ENCODE measurements at places on chromosomes 12 and 14. TPM values are rescaled to one million over a fixed set of nuclear protein-coding genes. Genes with fewer than 3 reads are reported as not detected.
A peak's percentile ranks its signal among the peaks of the same experiment; 100 is the strongest.

The TCL1A gene
- 234 TPM for total RNA-seq

The BHLHE41 gene
- total RNA-seq: 34.5 TPM

The DCAF11 gene
- total RNA-seq: 86.5 TPM

The GPATCH2L gene
- total RNA-seq: 64.8 TPM

The JPH4 gene
- 1.6 TPM for total RNA-seq

The IKBIP gene
- total RNA-seq: 9.1 TPM

The ZNF385A gene
- 5.0 TPM for total RNA-seq

The GNB3 gene
- total RNA-seq: 0.51 TPM

The MYF5 gene
- total RNA-seq: not detected

DNA sequence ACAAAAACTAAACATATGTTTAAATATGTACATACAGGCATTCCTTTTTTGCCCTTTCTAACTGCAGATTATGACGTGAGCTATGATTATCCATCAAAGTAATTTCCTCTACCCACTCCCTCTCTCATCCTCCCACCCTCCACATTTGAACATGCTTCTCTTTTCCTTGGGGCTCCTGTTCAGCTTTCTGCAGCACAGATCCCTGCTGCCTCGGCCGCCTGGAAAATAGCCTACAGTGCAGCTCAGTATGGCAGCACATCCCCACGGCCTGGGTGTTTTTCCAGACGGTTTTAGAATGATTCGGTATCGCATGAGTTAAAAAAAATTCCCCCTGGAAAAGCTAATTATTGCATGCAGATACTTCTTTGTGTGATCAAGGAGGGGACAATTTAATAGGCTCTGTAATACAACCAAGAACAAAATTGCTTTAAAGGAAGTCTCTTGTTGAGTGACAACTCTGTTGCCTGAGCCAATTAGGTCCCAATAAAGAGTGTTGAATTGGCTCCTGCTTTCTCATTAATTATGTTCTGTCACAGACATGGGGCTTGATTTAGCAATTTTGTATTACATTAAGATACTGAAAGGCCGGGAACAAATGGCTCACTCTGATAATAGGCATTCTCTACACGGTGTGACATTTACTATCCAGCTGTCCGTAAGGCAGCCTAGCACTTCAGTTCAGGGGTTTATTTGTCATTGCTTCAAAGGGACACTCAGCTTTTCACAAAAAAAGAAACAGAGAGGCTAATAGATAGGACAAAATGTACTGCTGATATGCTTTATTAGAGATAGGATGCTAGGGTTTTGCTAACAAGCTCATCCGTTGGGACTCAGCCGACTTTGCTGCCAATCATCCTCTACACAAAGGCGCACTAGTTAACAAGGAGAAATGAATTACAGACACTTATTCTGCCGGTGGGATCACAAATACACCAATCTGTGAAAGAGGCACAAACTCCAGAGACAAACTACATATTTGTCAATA is 285.8 kb upstream of the G2E3 start:
- DNase-seq: no peak

- DNase-seq: no peak
These were observed 93.3 kb downstream of the RIMBP2 start for GRCh38 chr12:130622803-130623202.

DNA sequence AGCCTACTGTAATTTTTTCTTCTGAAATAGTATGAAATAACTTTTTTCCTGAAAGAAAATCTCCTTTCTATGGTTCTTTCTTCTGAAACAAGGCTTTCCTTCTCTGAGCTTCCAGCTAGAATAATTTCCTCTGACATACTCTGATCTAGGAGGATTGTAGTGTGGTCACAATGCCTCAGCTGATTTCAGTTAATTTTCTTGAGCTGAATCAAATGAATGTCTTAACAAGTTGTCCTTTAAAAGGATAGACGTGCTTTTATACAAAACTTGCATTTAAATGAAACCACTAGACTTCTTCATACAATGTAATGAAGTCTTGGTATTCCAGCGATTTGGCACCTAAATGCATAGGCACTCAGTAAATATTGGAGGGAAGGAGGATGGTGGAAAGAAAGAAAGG is 94.4 kb downstream of the BICD1 start:
- DNase-seq: no peak

GRCh38 chr12:12064596-12064995 is 6.1 kb upstream of the BCL2L14 start:
- DNase-seq: no peak

DNA sequence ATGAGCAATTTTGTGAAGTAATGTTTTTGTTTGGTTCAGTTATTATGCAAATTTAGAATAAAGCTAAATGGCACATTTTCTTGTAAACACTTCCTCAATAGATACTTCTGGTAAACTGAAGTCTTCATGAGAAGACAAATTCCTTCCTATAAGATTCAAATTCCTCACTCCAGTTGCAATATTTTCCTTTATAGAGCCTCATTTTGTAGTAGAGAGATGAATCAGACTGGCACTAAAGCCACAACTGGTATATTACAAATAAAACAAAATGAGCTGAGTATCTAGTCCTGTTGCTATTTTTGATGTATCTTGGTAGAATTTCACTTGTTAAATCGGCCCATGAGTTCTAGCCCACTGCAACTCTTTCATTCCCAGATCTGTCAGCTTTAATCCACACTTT is 5.5 kb downstream of the LGR5 start:
- no peak for DNase-seq

GRCh38 chr12:105852951-105853350 is 285.8 kb downstream of the NUAK1 start:
- no peak for DNase-seq

DNA sequence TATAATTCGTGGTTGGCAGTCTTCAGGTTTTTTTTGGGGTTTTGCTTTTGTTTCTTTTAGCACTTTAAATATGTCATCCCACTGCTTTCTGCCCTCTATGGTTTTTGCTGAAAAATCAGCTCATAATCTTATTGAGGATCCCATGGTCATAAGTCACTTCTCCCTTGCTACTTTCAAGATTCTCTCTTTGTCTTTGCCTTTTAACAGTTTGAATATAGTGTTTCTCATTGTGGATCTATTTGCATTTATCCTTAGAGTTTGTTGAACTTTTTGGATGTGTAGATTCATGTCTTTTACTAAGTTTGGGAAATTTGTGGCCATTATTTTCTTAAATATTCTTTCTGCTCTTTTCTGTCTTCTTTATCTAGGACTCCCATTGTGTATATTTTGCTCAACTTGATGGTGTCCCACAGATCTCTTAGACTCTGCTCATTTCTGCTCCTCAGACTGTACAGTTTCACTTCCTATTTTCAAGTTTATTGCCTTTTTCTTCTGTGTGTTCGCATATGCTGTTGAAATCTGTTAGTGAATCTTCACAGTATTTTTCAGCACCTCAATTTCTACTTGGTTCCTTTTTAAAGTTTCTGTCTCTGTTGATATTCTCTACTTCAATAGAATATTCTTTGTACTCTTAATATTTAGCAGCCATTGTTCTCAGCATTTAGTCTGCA is 70.8 kb downstream of the WNK1 start:
- DNase-seq: no peak

- no peak for DNase-seq
These were observed at the start of gene CLEC6A for GRCh38 chr12:8455727-8456360. Gene CLEC6A, plus strand, starts transcription at chr12:8455962. Its CDS starts 150 bp downstream, at chr12:8456112.

DNA sequence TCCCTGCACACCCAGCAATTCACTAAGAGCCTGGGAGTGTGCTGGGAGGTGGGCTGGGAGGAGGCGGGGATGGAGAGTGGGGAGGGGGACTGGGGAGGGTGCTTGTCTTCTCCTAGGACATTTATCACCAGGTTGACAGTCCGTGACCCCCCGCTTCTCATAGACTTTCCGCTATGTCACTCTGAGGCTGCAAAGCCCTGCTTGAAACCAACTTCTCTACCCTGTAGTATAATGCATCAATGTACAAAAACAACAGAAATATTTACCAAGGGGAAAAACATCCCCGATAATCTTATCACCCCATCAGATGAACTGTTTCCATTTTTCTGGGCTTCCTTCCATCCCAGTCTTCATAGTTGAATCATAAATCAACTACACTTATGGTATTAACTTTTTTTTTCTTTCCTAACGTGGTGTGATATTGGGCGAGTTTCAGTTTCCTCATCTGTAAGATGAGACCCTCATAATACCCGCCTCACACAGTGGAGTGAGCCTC is 28.6 kb upstream of the BATF start:
- DNase-seq: no peak

DNA sequence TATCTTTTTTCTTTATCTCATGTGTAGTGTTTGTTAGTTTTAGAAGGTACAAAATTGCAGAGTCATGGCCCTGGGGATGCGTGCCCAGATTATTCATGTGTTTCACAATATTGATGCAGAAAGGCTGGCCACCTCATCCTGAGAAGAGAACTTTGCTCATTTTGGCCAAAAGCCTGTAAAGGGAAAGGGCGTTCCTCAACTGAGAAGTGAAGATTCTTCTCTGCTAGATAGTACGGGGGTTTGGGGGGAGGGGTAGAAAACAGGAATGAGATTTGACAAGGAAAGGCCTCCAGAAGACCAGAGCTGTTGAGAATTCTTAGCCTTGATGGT is 1.7 kb downstream of the MGST1 start:
- no peak for DNase-seq

DNA sequence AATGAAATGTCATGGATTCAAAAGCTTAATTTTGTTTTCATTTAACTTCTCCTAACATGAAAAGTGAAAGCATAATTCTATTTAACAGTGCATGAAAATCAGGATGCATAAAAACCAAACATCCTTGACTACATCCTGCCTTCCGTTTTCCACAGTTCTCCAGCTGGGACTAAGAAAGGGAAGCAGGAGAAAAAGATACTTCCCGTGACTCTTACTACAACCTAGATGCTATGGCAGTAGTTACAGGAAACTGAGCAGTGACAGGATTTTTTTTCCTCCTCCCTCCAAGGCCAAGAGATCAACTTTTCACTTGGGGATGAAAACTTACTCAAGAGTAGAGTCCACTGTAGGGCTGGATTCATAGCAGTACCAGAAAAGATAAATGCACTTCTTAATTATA is 2.6 kb downstream of the EXOC5 start:
- DNase-seq: no peak

DNA sequence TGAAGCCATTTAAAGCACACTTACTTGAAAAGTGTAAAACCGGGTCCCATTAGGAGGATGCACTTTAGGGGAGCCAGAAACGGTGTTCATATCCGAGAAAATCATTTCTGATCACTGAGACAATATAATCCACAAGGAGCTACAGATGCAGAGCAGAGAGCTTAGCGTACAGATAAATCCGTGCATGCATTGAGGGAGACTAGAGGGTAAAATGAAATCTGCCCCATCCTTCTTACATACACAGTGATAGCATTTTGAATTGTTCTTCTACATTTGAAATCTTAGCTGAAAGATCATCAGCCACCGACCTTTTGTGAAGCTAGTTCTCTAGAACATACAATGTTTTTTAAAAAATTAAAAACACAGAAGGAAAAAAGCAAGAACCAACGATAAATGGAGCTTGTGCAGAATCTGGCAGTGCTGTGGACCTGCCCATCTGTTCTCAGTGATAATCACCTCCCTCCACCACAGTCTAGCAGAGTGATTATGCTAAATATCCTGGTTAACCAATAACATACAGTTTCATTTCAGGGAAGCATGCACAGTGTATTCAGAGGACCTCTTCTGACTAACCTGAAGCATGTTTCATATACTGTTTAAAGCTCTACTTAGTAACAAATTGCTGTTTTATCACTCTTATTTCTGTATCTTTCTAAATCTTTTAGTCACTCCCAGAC is 161.1 kb downstream of the PPFIA2 start:
- DNase-seq: no peak

DNA sequence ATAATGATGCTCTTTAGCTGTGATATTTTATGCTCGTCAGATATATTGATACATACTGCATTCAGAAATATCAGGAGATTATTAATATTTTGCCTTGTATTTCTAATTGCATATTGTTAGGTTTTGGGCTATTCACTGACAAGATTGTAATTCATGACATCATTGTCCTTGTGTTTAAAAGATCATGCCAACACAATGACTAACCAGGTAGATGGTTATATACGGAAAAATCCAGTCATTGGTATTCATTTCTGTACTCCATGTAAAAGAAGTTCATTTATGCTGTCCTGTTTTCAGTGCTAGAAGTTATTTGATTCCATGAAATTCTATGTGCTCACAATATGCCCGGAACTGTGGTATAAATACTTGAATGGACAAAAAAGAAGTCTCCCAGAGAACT is 107.5 kb downstream of the KITLG start:
- no peak for DNase-seq

- no peak for DNase-seq
These were observed 11.4 kb downstream of the AGAP2 start for GRCh38 chr12:57726884-57727757.

DNA sequence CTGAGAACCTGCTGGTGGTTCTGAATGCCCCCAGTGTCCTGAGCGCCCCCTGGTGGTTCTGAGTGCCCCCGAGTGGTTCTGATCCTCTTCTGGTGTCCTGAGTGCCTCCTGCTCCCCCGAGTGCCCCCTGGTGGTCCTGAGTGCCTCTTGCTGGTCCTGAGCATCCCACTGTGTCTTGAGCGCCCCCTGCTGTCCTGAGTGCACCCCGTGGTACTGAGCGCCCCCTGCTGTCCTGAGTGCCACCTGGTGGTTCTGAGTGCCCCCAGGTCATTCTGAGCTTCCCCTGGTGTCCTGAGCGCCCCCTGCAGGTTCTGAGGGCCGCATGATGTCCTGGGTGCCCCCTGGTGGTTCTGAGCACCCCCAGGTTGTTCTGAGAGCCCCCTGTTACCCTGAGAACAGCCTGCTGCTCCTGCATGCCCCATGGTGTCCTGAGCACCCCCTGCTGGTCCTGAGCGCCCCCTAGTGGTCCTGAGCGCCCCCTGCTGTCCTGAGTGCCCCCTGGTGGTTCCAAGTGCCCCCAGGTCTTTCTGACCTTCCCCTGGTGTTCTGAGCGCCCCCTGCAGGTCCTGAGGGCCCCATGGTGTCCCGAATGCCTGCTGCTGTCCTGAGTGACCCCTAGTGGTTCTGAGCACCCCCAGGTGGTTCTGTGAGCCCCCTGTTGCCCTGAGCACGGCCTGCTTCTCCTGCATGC is 1165.4 kb downstream of the TMEM121 start:
- peak; percentile 44 for DNase-seq

DNA sequence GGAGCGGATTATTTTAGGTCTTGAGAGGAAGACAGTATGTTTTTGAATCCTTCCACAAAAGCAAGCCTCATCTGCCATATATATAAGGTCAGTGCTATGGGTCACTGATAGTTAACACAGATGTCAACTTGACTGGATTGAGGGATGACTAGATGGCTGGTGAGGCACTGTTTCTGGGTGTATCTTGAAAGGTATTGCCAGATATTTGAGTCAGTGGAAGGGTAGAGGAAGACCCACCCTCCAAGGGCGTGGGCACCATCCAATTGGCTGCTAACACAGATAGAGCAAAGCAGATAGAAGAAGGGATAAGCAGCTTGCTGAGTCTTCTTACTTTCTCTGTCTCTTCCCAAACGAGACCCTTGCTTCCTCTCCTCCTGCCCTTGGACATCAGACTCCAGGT is 185.0 kb upstream of the BTG1 start:
- no peak for DNase-seq

DNA sequence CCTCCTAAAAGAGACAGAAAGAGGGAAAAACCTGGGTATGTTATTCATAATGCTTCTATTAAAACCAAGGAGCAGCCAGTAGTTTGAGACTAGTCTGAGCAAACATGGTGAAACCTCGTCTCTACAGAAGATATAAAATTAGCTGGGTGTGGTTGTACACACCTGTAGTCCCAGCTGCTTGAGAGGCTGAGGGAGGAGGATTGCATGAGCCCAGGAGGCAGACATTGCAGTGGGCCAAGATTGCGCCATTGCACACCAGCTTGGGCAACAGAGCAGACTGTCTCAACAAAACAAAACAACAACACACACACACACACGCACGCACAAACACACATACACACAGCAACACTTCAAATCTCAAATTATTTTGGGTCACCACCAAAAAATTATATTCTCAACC is 27.8 kb downstream of the HECTD4 start:
- DNase-seq: no peak

GRCh38 chr14:99203801-99204200 is 68.2 kb downstream of the BCL11B start:
- DNase-seq: no peak

Measured in activated B cell treated with CpG ODN at 0.5 μM for 24 hours (primary cell).